ENCODE measurements at places on chromosomes 12 and 14.

- no peak for DNase-seq
These were observed 162.8 kb downstream of the TRHDE start for GRCh38 chr12:72434999-72435398.

DNA sequence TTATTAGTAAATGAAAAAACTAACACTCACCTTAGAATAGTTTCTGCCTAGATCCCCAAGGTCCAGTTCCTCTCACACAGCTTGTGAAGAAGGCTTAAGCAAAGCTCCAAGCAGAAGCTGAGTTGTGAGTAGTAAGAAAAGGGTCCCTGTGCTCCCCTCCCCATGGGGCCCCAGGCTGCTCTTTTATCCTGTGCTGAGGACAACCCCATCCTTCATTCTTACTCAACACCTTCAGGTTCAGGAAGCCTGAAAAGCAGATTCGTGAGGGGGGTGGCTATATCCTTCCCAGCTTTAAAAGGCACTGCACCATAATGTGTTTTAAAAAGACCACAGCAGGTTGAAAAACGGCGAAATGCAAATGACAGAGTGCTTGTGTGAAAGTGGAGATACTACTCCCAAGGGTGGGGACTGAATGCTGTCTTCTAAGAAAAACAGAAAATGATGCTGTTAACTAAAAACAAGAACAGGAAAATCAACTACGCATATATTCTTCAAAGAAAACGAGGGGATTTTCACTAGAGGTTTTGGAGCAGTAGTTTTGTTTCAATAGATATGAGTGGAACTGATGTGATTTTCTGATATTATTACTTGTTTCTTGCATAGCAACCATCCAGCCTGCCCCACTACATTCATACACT is 182.7 kb downstream of the KTN1 start:
- no peak for DNase-seq

GRCh38 chr12:50400104-50400637 is 514 bp upstream of the LARP4 start:
- no peak for DNase-seq

- DNase-seq, result no peak
These were observed 92.8 kb downstream of the SCN8A start for GRCh38 chr12:51683763-51684357.

DNA sequence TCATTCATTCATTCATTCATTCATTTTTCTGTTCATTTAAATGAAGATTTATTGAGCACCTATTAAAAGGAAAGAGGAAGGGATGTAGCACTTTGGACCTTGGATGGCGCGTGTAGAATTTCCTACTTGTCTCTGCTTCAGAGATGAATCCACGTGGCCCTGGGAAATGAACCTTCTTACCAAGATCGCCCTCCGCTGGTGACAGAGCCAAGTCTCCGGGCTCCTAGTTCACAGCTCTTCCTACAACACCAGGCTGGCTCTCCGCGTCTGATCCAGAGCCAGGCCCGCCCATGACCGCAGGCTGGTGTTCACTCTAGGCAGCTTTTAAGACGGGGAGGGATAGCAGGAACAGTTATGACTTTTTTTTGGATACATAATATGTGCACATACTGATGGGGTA is 70.9 kb upstream of the PIWIL1 start:
- no peak for DNase-seq

- no peak for DNase-seq
These were observed 77.9 kb downstream of the ST8SIA1 start for GRCh38 chr12:22256605-22257004.

GRCh38 chr12:54185919-54186318 is 2.9 kb downstream of the SMUG1 start:
- DNase-seq, result no peak

- DNase-seq, result no peak
These were observed 16.8 kb downstream of the ERO1A start for GRCh38 chr14:52678591-52678990.

GRCh38 chr14:33839193-33840076 is 111.4 kb downstream of the EGLN3 start:
- peak; percentile 7 for DNase-seq

- DNase-seq, result no peak
These were observed 65.3 kb downstream of the FOS start for GRCh38 chr14:75343911-75344310.

GRCh38 chr12:66786531-66787308 is 107.8 kb upstream of the GRIP1 start:
- no peak for DNase-seq

- DNase-seq, result no peak
These were observed 7.2 kb downstream of the XPOT start for GRCh38 chr12:64411427-64411826.

DNA sequence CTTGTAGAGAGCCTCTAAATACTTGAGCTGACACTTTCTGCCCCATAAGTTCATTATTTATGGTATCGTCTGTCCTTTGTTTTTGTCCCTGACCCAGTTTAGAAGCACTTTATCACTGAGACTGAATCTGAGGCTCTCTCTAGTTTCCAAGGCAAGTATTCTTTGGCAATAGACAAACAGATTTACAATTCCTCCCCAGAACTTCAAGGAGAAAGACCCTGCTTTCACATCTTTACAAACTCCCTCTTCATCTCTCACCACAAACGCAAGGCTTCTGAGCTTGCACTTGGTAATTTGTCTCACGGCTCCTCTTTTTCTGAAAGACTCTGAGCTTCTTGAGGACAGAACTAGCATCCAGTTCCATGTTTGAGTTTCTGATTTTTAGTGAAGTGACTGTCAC is 49.8 kb upstream of the PARP11 start:
- no peak for DNase-seq

DNA sequence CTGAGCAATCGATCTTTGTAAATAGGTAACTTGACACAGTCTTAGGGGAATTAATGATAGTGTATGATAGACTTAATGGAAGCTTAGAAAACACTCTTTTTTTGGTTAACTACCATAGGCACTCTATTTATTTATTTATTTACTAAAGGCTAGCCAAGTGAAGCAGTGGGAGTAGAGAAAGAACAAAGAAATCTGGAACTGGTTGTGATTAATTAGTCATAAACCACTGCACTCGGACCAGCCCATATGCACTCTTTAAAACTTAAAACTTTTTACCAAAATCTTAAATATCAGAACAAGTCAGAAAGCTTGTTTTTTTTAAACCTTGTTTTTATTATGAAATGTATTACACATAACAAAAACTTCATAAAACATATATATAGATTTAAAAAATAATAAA is 49.5 kb upstream of the SRP54 start:
- DNase-seq, result no peak

GRCh38 chr12:55729819-55730818 is 1.3 kb upstream of the CD63 start:
- DNase-seq, result no peak

- DNase-seq, result no peak
These were observed 1095.7 kb downstream of the FLRT2 start for GRCh38 chr14:86625637-86626036.

GRCh38 chr12:123389560-123390351 is 5.8 kb downstream of the KMT5A start:
- DNase-seq, result no peak

- no peak for DNase-seq
These were observed 60.6 kb downstream of the DHRS2 start for GRCh38 chr14:23696701-23697239.
